ENCODE measurements at places on chromosomes 12 and 14.
A peak's percentile ranks its signal among the peaks of the same experiment; 100 is the strongest.

DNA sequence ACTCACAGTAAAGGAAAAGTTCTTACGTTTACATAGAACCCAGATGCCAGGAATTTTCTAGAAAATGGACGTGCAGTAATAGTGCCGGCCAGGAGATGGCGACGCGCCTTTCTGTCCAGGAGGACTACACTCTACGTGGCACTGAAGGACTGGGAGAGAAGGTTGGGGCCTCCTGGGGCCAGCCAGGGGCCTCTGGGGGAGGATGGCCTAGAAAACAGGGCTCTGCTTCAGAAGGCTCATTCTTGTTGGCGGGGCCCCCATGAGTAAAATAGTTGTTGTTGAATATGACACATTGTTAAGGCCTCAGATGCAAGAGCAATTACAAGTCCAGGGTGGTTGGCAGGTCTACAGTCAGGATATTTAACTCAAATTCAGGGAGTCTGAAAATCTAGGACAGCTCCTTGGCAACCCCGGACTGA, 120.1 kb upstream of the MAX start:
- peak; percentile 9 for DNase-seq

GRCh38 chr12:124689631-124690030, 122.2 kb upstream of the NCOR2 start:
- no peak for DNase-seq

DNA sequence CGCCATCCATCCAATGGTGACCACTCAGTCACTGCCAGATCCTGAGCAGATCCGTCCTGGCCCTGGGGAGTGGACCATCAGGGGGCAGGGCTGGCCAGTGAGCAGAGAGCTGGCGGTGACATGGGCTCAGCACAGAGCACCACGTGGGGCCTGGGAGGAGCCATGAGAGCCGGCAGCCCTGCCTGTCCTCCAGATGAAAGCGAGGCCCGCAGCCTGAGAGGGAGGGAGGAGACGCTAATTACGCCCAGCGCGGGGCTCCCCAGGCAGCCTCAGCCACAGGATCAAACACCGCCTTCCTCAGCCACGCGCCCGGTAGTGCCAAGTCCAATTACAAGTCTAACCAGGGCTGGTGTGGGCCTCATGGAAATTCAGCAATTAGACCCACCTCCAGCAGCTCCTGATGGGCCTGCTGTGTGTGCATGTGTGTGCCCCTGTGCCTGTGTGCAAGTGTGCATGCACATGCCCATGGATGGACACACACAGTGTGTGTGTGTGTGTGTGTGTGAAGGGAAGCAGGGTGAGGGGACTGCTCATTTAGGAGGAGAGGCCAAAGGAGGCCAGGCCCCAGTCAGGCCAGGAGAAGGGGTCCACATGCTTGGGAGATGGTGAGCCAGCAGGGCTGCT, 68.0 kb downstream of the KIF26A start:
- DNase-seq: no peak

DNA sequence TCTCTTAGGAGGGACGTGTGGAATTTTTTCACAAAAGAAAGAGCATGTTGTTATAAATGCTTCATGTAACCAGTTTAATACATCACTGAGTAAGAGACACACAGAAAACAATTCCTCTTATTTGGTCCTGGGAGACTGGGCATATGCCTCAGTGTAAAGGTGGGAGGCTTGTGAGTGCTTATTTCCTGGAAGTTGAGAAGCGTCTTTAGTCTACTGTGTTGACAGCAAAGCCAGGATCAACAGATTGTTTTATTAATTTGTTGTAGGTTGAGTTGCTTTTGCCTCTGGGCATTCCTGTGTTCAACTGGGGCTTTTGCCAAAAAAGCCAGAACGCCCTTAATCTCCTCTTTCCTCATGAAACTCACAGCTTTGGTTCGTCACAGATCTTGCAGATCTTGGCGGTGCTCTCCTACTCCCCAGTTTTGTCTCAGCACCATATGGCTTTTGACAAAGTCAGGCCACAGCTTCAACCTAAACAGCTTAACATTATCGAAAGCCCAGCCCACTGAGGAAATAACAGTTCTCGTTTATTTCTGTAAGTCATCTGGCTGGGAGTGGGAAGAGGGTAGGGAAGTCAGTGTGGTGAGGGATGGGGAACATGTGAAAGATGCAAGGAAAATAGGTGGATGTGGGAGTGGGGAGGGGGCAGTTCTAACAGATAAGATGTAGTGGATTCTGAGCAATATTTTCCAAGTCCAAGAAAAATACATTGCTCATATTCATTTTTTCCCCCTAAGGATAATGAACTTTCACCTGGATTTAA, 227.2 kb downstream of the DACT1 start:
- DNase-seq: no peak

DNA sequence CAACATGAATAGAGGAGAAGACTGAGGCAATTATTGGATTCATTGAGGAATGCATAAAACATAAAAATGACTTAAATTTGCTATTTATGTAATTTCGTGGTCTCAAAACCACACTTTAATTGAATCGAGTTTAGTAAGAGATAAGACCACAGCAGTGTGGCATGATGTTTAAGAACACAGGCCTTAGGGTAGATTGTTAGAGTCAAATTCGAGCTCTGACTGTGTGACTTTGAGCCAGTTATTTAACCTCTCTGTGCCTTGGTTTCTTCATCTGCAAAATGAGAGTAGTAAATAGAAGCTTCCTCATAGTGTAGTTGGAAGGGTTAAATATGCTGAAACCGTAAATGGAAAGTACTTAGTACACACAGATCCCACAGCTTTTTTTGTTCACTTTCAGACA, 9.3 kb upstream of the SSTR1 start:
- no peak for DNase-seq

- DNase-seq: peak; percentile 66
Observed at GRCh38 chr14:96104469-96105057, 65.4 kb downstream of the C14orf132 start.

DNA sequence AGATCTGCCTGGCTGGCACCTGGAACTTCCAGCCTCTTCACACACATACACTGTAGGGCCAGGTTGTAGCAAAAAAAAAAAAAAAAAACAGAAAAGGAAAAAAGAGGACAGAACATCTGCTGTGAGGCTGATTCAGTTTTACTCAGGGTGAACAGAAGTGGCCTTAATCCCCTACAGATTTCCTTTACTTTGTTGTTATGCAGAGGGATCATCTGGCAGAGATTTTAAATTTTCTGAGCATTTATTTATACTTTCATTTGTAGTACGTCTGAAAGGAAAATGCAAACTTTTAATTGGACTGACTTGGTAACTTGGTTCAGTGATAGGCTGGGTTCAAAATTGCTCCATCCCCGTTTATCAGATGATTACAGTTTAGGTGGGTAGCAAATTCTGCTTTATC, 50.8 kb upstream of the PRICKLE1 start:
- DNase-seq: no peak

GRCh38 chr12:15679151-15679550, 110.0 kb downstream of the EPS8 start:
- DNase-seq: no peak

DNA sequence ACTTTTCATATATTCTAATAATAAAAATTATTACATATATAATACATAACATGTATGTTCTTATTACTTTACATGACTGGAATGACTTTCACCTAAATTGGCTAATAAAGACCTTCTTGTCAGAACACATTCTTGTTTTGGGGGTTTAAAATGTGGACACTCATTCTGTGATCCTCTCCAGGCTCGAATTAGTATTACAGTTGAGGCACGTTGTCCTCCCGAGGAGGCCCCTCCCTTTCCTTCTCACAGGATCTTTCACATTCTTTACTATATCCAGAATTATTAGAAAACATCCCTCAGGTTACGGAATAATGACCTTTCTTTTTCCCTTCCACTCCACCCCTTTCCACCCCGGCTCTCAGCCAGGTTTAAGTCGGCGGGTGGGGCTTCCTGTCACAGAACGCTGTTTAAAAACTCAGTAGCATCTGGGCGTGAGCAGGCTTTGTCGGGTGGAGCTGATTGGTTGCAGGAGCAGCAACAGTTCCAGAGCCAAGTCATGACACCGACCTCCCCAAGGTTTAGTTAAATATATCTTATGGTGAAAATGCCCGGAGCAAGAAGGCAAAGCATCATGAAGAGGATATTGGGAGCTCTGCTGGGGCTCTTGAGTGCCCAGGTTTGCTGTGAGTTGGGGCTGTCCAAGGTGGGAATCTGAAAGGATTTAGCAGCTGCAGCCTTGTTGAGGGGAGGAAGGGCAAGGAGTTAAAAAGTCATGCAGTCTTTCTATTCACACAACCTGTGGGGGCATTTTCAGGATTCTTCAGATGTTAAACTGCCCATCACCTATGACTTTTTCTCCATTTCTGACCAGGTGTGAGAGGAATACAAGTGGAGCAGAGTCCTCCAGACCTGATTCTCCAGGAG, 396.7 kb upstream of the OR4E1 start:
- no peak for DNase-seq

DNA sequence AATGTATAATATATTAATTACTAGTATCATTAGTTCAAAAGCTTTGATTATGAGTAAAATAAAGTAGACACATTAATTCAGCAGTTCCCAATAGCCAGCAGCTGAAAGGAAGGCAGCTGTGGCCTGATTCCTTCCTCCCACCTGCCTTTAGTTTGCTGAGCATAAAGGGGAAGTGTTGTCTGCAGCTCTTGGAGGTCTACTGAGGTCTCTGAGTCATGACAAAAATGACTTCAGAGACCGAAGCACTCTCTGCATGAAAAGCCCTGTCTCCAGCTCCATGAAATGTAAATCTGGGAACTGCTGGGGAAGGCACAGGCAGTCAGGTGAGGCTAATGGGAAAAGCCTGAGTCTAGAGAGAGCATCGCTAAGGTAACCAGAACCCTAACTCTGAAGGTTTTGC, 165.4 kb downstream of the NRXN3 start:
- DNase-seq: no peak

- no peak for DNase-seq
Observed at GRCh38 chr12:43835656-43836474, at the start of gene TMEM117. TSS of gene TMEM117 (plus strand) at chr12:43836081.

- DNase-seq: peak; percentile 13
Observed at GRCh38 chr14:49893309-49894213, 679 bp downstream of the ARF6 start.

DNA sequence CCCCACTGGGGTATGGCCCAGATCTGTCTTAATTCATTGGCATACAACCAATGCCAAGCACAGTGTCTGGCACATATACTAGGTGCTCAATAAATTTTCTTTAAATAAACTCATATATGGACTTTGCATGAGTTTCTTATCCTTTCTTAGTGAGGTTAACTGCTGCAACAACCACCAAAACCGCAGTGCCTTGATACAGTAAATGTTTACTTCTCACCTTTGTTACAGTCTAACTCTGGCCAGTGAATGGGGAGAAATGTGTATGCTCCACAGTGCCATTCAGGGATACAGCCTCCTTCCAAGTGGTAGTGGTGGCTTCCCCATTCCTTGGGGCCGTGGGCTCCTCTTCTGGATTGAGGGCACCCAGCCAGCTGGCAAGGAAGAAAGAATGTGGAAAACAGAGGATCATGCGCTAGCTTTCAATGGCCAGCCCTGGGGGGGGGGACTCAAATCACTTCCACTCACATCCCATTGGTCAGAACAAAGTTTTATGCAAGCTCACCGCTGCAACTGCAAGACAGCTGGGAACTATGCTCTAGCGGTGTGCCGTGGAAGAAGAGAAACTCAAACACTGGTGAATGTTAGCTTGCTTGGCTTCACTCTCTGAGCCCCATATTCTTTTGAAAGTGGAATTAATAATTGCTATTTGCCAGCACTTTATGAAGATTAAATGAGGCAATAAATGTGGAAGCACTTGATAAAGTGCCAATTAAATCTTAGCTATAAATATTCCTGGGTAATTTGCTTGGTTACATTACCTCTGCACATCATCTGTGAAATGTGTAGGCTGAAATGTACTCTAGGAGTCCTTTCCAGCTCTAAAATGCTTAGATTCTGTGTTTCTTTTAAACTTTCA, 51.0 kb upstream of the SOCS2 start:
- no peak for DNase-seq
